Suppressor macrophage treated with lipopolysaccharide for 1 hour (primary cell): ENCODE measurements at places on chromosomes 5 and 9.
A peak's percentile ranks its signal among the peaks of the same experiment; 100 is the strongest.

DNA sequence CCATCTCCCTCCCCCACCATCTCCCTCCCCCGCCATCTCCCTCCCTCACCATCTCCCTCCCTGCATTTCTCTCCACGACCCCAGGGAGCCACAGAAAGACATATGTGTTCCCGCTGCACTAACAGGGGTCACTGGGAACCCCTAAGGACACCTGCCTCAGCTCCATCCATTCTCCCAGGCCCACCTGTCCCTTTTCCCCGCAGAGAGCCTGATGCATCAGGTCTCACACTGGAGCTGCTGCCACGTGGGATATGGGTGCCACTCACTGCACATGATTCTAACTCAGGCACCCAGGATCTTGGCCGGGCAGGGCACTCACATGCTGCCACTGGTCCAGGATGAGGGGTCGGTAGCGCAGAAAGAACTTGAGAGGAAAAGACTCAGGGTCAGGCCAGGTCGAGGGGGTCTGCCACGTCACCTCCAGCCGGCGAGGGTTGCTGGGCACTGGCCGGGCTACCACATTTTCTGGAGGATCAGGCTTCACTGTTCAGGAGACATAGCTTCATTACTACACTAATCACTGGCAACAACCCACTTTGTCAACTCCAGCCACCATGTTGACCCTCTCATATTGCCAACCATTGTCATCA, 33.2 kb upstream of the ENHO start:
- no peak for DNase-seq

- DNase-seq, result no peak
These were observed 412.9 kb downstream of the GADD45G start for GRCh38 chr9:90017679-90018078.

DNA sequence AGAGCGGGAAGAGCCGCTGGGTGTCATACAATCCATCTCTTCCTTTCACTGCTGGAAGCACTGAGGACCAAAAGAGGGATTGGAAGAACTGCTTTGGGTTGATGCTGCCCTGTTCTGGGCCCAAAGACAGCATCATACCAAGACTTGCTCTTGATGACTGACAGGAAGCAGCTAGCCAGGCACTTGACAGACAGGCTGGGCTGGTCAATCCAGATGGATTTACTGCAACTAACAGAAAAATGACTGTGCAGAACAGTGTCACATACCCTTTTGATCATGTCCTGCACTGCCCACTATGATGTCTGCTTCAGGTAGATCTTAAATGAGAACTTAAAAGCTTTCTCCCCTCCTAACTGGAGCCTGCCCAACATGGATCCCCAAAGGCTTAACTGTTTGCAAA, 157.6 kb downstream of the CRB2 start:
- DNase-seq, result no peak

GRCh38 chr5:75584641-75585040, 26.6 kb upstream of the ANKDD1B start:
- no peak for DNase-seq

GRCh38 chr9:125982798-125983406, 235.7 kb downstream of the PBX3 start:
- no peak for DNase-seq

- DNase-seq, result no peak
These were observed 83.9 kb downstream of the LIFR start for GRCh38 chr5:38472541-38472940.

- no peak for DNase-seq
These were observed 29.2 kb downstream of the MAT2B start for GRCh38 chr5:163534492-163535094.

DNA sequence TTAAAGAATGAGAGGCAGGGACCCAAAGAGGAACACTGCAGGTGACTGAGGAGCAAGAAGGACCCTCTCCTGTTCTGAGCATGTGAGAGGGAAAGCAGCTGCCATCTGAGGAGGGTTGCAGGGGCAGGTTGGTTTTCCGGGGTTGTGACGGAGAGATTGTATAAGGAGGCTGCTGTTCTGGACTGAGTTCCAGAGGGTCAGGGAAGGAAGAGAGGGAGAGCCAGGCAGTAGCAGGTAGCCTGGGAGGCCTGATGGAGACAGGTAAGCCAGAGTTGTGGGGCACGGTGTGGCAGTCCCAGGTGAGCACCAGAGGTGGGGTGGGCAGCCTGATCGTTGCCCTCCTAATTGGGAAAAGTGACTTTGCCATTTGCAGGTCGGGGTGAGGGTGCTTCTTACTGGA, 9.8 kb downstream of the CCT5 start:
- no peak for DNase-seq

GRCh38 chr5:77280036-77280435, 69.6 kb downstream of the PDE8B start:
- no peak for DNase-seq

- no peak for DNase-seq
These were observed 42.2 kb downstream of the NEURL1B start for GRCh38 chr5:172683264-172683644.

DNA sequence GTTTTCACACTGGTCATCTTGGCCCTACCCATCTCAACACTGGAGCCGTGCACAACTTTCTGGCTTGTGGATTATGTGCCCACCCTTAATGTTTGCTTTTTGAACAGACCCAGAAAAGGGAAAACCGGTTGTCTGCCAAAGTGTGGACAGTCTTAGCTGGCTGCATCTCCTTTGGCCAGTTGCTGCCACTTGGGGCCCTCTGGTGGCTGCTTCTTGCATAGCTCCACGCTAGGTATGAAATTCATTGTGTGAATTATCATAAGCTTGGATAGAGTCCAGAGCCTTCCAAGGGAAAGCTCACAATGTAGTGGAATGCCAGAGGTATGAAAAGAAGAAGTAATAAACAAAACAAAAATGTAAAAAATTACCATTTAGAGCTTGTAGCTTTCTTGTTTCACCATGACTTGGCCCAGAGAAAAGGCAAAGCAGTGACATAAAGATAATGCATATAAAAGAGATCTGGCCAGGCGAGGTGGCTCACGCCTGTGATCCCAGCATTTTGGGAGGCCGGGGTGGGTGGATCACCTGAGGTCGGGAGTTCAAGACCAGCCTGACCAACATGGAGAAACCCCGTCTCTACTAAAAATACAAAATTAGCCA, 12.5 kb upstream of the SLC36A3 start:
- peak; percentile 83 for DNase-seq

- no peak for DNase-seq
These were observed 760.3 kb downstream of the CDH9 start for GRCh38 chr5:26278078-26278477.
